Right ventricle myocardium inferior (tissue), 1 donor: ENCODE measurements at places on chromosomes 7 and 10. TPM values are rescaled to one million over a fixed set of nuclear protein-coding genes. Genes with fewer than 3 reads are reported as not detected.

TSPAN12 gene
- 61.4 TPM for total RNA-seq

MEPCE gene
- total RNA-seq = 24.9 TPM

DNA sequence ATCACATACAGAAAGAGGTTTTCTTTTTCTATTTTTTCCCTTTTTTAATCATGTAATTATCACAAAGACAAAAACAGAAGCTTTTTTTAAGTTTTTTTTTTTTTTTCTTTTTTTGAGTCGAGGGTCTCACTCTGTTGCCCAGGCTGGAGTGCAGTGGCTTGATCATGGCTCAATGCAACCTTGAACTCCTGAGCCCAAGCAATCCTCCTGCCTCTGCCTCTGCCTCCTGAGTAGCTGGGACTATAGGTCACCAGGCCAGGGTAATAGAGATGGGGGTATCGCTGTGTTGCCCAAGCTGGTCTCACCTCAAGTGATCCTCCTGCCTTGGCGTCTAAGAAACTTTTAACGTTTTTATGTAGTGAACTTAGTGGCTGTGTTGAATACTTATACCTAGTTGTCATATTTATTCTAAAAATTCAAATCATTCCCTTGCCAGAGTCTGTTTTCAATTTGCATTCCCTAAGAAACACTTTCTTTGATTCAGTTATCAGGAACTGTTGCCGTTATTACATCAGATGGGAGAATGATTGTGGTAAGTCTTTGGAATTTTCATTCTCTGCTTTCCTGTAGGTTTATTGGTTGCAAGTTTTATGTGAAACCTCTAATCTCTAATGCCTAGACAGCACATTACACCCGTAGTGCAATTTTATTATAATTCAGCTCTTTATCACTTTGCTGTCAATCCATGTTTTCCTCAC is 1.3 kb downstream of the LSM8 start:
- no peak for DNase-seq

STAMBPL1 gene
- 2.0 TPM for total RNA-seq

DNA sequence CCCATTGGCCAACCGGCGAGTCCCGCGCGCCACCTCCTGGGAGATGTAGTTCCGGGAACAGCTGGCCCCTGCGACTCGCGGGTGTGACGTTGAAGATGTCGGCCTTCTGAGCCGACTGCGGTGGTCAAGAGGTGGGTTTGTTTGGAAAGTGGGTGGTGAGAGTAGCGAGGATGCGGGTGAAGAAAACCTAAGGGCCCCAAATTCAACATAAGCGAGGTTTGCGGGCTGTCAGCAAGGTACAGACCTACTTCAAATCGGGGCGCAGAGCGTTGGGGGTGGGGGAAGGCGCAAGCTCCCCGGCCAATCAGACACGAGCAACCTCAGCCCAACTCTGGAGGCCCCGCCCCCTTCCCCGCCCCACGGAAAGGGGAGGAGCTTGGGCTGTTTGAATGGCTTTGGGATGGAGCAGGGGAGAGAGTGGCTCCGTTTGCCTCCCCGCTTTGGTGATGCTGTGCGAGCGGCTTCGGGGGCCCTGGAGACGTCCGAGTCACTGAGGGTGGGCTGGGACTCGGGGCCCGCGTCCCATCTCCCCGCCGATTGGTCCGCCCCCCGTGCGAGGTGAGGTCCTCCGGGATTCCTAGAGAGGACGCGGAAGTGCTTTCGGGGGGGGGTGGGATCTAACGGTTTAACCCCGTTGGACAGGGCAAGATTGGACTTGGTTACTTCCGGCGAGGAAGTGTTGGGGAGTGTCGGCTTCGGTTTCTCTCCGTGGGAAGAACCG is at the start of gene ZKSCAN5:
Gene ZKSCAN5 (plus strand): TSS at position 60 of the 721 bp plus-strand sequence. CDS start 1,383 bp downstream, outside the sequence.
- peak; percentile 99 for DNase-seq

- DNase-seq = no peak
These were observed 356.2 kb downstream of the RNLS start for GRCh38 chr10:88226891-88227290.

IQUB gene
- total RNA-seq = 0.54 TPM

GRCh38 chr10:311901-312665 is 176.8 kb downstream of the ZMYND11 start:
- no peak for DNase-seq

TMEM60 gene
- total RNA-seq = 8.0 TPM
